Activated CD4-positive, alpha-beta T cell treated with anti-CD3 and anti-CD28 coated beads for 1 hour (primary cell): ENCODE measurements at places on chromosomes 3 and 15.

DNA sequence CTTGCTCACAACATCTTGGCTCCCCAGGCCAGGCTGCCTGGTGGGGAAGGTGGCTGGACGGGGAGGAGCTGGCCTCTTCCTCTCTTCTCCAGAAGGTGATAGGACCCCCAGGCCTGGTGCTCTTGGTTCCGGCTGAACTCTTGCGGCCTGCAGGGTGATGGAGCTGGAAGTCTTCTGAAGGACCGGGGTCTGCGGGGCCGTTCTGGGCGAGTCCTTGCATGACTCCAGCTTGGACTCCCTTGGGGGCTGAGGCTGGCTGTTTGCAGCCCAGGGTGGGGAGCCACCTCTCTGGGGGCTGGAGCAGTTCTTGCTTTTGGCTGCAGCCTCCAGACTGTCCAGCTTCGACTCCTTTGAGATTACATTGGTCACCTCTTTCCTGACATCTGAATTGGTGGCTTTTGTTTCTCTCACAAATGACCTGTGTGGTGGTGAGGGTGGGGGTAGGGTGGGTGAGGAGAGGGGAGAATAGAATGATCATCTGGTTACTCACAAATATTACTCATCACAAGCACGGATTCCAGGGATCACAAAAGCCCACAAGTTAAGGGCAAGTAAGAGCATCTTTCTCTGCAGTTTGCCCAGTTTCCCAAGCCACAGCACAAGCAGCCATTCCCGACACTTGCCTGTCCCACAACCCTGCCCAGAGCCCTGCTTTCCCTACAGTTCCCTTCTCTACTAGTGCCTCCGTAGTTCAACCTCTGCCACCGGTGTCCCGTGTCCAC, 149.1 kb upstream of the HACD2 start:
- no peak for DNase-seq

DNA sequence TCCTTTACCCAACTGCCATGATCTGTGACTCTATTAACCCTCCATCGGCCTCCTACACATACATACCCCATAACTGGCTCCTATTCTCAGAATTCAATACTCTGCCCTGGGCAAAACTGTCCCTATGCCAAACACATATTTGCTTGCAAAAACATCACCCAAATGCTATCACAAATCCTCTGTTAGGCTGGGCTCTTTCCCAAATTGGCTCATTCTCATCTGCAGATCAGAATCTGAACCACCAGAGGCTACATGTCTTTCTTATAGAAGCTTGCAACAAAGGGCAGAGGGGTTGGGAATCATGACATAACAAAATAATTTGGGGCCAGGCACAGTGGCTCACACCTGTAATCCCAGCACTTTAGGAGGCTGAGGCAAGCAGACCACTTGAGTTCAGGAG, 45.4 kb upstream of the GOLM2 start:
- DNase-seq = no peak

DNA sequence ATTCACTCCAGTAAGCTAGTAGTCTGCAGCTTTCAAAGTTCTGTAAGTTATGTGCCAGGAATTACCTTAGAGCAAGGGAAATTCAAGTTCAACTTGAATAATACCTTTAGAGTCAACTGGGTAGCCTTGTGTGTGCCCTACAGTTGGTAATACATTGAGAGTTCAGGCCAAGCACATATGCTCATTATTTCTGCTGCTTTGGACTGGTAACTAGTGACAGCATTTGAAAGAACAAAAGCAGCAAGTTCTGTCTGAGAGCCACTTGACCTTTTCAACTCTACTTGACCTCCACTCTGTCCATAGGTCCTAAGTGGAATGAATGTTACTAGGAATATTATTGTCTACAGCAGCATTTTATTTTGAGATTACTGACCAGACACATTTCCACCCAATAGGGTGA, 723.5 kb downstream of the NLGN1 start:
- DNase-seq = no peak

DNA sequence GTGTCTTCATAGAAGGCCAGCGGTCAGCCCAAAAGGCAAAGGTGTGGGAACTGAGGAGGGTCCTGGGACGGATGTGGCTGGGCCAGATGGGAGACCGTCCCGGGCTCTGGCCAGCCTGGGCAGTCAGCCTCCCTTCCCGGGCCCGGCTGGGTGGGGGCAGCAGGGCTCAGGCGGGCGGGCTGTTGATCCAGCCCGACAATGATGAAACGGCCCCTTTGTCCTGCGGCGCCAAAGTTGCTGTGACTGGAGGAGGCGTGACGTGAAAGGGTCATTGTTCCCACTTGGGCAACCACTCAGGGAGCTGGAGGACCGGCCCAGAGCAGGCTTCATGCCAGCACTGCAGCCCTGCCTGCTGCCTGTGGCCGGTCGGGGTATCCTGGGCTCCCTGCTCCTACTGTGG, 16.5 kb downstream of the DUSP7 start:
- no peak for DNase-seq

- DNase-seq = no peak
These were observed 3.2 kb downstream of the ITGB5 start for GRCh38 chr3:124883766-124884473.
